ENCODE measurements at places on chromosomes 11 and 22.
A peak's percentile ranks its signal among the peaks of the same experiment; 100 is the strongest.

- DNase-seq: peak; percentile 54
Measured at GRCh38 chr11:62444236-62444833, 25.5 kb downstream of the SCGB1A1 start.

GRCh38 chr22:31488346-31488883, 1.2 kb downstream of the EIF4ENIF1 start:
- no peak for DNase-seq

GRCh38 chr11:415640-416041, 842 bp upstream of the SIGIRR start:
- DNase-seq: no peak

DNA sequence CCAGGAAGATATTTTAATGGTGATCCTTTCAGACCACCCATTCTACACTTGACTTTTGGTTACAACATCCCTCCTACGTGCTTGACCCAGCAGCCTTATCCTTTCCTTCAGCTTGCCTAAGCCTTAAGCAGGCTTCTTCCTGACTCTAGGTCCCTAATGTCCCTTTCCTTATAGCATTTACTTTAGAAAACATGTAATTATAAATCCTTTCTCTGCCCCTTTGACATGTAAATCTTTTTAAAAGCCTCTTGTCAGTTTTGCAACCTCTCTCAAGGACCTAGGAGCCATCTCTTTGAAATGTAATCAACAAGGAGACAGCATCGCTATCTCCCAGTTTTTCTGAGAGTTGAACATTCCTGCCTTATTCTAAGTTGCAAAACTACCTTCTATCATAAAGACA, 1255.2 kb downstream of the LRRC4C start:
- DNase-seq: no peak

- no peak for DNase-seq
Measured at GRCh38 chr11:78346799-78347198, 70.8 kb downstream of the GAB2 start.

GRCh38 chr11:102564110-102564509, 33.6 kb upstream of the MMP7 start:
- DNase-seq: no peak

DNA sequence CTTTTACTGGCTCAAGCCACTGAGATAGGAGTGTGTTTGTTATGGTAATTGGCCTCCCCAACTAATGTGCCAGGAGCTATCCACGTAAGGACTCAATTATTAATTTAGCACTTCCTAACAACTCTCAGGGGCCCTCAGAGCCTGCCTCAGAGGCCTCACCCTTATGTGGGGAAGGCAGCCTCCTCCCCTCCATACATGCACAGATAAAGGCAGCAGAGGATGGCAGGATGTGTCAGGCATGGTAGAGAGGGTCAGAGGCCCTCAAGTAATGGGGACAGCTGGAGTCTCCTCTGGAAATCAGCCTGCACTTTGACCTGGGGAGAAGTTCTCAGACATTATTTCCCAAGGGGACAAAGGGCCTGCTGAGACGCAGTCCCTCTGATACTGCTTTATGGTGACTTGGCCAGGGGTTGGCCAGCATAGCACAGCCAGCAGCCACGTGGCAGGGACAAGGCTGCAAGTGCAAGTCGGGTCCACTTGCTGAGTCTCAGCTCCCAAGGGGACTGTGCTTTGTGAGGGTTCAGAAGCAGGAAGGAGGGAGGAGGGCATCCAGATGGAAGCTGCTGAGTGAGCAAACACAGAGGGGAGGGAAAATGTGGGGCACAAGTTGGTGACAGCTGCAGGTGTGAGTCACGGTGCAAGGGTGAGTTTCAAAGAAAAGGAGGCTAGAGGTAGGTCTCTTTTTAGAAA, 17.0 kb downstream of the MOGAT2 start:
- DNase-seq: no peak

DNA sequence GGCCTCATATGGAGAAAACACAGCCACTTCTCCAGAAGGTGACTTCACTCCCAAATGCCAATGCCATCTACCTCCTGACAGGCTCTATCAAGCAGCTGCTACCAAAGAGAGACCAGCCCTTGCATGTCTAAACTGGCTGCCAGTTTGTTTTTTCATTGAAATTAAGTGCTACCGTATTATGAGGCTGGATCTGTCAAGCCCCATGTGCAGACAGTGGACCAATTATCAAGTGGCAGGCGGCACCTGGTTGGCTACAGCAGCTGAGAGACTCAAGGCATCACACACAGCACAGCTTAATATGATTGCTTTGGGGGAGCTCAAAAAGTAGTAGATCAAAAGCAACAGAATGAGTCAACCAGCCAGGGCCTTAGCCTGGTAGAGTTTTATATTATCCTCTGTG, 1293.0 kb upstream of the TENM4 start:
- DNase-seq: no peak

GRCh38 chr22:23403720-23404688, 176.1 kb downstream of the IGLL1 start:
- peak; percentile 33 for DNase-seq

DNA sequence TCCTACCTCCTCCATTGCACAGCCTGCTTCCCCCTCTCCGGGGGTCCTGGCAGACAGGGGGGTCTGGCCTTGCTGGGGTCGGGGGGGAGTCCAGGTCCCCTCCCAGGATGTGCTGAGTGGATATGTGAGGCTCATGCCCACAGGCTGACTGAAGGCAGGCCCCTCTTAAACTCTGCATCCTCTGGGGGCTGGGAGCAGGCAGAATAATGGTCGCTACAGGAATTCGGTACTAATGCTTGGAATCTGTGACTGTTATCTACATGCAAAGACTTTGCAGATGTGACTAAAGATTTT, 1.6 kb upstream of the SUN2 start:
- no peak for DNase-seq

GRCh38 chr11:29962243-29962642, 54.6 kb downstream of the KCNA4 start:
- DNase-seq: no peak

DNA sequence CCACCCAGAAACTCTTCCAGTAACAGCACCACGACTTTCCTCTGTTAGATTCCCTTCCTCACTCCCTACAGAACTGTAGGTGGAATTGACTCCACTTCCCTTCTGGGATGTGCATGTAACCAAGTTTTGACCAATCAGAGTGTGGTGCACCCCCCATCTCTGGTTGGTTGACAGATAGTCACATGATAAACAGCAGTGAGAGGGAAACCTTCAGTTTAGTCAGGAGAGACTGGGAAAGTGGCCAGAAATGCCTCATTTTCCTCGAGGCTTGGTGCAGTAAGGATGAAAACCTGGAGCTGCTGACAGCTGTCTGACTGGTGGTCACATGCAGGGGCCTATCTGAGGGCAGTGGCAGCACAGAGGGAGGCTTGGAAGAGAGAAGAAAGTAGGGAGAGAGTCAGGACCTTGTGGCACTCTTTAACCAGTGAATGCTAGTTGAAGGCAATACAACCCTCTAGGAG, 67.3 kb upstream of the GRK3 start:
- no peak for DNase-seq

- no peak for DNase-seq
Measured at GRCh38 chr11:85098996-85099395, 528.1 kb downstream of the DLG2 start.

- no peak for DNase-seq
Measured at GRCh38 chr11:86575927-86576326, 96.5 kb downstream of the ME3 start.

- no peak for DNase-seq
Measured at GRCh38 chr11:116688202-116688540, 84.6 kb downstream of the BUD13 start.

GRCh38 chr11:134361661-134362060, 29.9 kb downstream of the GLB1L2 start:
- DNase-seq: no peak

DNA sequence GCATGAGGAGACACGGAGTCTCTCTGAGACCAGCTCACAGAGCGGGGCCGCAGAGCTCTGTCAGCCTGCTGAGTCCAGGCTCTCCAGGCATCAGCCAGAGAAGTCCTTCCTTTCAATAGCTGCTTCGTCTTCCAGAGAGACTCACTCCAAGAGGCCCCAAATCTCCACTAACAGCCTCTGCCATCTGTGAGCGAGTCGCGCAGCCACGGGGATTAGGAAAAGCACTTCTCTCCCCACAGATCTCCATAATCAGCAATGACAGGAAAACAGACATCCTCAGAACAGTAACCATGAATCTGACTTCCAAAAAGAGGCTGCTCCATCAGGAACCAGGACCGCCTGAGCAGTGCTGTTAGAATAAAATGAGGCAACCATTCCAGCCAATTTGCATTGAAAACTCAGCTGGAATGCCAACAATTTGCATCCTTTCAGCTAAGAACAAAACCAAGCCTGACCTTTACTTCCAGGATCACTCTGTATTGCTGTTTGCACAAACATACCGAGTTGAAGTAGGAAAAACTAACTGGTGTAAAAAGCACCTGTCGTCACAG, 65.4 kb downstream of the SMCO4 start:
- DNase-seq: no peak

GRCh38 chr11:116229236-116229970, 543.4 kb downstream of the BUD13 start:
- no peak for DNase-seq

- no peak for DNase-seq
Measured at GRCh38 chr11:122951211-122951610, 30.4 kb downstream of the BSX start.

DNA sequence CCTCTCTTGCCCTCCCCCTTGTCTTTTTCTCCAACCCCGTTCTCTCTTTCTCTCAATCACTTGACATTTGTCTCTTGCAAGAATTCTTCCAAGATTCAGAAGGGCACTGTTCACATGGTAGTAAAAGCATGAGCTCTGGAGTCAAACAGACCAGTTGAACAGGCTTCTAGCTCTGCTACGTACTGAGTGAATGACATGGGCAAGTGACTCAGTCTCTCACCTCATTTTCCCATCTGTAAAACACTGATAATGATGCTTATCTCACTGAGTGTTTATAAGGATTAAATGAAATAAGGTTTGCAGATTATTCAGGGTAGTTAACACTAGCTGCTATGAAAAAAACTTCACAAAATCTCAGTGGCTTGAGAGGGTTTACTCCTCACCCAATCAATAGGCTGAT, 5.9 kb upstream of the IL10RA start:
- no peak for DNase-seq

- no peak for DNase-seq
Measured at GRCh38 chr11:1858154-1858553, 5.3 kb downstream of the LSP1 start.

DNA sequence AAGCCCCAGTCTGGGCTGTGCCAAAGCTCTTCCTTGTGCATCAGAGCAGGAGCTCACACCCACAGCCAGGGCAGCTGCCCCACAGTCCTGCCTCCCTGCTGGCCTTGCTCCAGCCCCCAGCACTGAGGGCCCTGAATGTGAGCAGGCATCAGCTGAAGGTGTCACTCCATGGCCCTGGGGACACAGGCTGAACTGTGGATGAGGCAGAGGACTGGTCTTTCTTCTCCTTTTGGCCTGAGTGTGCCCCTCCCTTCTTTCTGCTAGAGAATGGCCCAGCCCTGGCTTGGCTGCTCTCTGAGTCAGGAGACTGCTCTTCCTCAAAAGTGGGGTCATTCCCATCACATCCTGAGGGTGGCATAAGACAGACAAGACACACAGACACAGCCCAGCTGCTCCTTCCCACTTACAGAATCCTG, 16.2 kb downstream of the OTOG start:
- no peak for DNase-seq

DNA sequence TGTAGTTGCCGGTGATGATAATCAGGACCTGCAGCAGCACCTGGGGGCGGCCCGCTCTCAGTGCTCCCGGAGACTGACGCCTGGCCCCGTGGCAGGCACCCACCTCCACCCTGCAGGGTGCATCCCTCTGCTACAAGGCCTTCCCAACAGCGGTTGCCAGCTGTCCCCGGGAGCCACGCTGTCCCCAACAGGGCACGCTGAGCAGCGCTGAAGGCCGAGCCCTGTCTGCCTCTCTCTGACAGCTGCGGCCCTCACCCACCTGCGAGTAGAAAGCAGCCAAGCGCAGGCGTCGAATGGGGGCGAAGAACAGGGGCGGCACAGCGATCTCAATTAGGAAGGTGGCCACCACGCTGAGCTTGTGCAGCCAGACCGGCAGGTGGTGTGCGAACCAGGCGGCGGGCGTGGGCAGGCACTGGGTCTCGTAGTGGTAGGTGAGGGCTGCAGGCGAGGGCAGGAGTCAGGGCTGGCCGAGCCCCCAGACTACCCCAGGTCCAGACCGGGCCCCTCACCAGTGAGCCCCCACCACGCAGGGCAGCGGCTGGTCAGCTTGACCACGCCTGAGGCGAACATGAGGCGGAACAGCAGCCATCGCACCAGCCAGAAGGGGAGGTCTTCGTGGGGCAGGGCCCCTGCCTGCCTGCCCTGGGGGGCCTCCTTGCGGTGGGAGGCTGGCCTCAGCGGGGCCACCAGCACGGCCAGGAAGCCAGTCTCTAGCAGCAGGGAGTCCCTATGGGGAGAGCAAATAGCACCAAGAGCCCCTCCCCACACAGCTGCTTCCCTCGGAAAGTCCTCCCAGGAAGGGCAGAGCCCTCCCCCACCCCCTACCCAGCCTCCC, 1.5 kb downstream of the LMF2 start:
- no peak for DNase-seq

Measured in dorsolateral prefrontal cortex (tissue), 122 donors.